T-helper 2 cell treated with Interferon-gamma antibody and Interleukin-4, amounts not matched to agents 100 ng/mL and 5 ng/mL, for 36 hours (primary cell): ENCODE measurements at places on chromosomes 11 and 22. TPM values are rescaled to one million over a fixed set of nuclear protein-coding genes. Genes with fewer than 3 reads are reported as not detected.

Gene CD3D
- total RNA-seq = 474 and 495 TPM in 2 replicates

Gene LRRC74B
- not detected in 2 replicates for total RNA-seq

Gene GANAB
- 275 and 283 TPM in 2 replicates for total RNA-seq

Gene ACTN3
- total RNA-seq = 0.05 TPM in 2 replicates

Gene GPHA2
- not detected in 2 replicates for total RNA-seq

Gene NRGN
- total RNA-seq = 5.7 and 5.8 TPM in 2 replicates

Gene TRPC6
- total RNA-seq = not detected in 2 replicates

Gene SPTBN2
- total RNA-seq = 0.61 and 0.80 TPM in 2 replicates

Gene MMP8
- not detected in 2 replicates for total RNA-seq

Gene SNX32
- total RNA-seq = 1.0 and 1.6 TPM in 2 replicates

Gene CLMP
- 0.09 TPM in 1 of 2 replicates, not detected in the other for total RNA-seq

Gene UPK2
- total RNA-seq = not detected in 2 replicates

Gene GAB2
- 85.2 and 96.1 TPM in 2 replicates for total RNA-seq

Gene KRTAP5-9
- 0.18 and 0.39 TPM in 2 replicates for total RNA-seq

Gene OR10A2
- not detected in 2 replicates for total RNA-seq

Gene MS4A5
- total RNA-seq = not detected in 2 replicates

Gene C11orf86
- total RNA-seq = not detected in 2 replicates

Gene YPEL1
- total RNA-seq = 3.8 and 4.3 TPM in 2 replicates

Gene YIF1A
- total RNA-seq = 45.4 and 53.0 TPM in 2 replicates

Gene APOBEC3C
- 97.9 and 101 TPM in 2 replicates for total RNA-seq

Gene SLC7A4
- not detected in 2 replicates for total RNA-seq

Gene OR8D1
- total RNA-seq = not detected in 2 replicates

Gene SLC25A22
- total RNA-seq = 57.4 and 57.9 TPM in 2 replicates

Gene CNIH2
- 1.5 and 1.6 TPM in 2 replicates for total RNA-seq

Gene USP2
- total RNA-seq = 0.41 and 0.57 TPM in 2 replicates

Gene VSTM5
- not detected in 2 replicates for total RNA-seq
